CD14-positive monocyte (primary cell): ENCODE measurements at places on chromosomes 12 and 14.

DNA sequence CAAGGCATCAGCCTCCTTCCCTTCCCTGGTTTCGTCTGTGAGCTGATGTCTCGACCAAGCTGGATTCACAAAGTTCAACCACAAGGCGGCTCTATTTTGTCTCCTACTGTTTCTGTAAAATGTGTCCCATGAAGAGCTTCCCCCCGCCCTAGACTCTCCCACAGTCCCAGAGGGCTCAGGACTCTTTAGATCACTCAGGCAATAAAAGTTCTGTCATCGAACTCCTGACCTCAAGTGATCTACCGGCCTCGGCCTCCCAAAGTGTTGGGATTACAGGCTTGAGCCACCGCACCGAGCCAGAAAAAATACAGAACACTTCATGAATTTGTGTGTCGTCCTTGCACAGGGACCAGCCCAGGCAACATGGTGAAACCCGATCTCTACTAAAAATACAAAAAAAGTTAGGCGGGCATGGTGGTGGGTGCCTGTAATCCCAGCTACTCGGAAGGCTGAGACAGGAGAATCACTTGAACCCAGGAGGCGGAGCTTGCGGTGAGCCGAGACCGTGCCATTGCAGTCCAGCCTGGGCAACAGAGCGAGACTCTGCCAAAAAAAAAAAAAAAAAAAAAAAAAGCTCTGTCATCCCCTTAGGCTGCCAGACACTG is 149.4 kb downstream of the BCL11B start:
- no peak for DNase-seq

GRCh38 chr12:6782850-6783566 is 6.3 kb upstream of the CD4 start:
- DNase-seq = no peak

DNA sequence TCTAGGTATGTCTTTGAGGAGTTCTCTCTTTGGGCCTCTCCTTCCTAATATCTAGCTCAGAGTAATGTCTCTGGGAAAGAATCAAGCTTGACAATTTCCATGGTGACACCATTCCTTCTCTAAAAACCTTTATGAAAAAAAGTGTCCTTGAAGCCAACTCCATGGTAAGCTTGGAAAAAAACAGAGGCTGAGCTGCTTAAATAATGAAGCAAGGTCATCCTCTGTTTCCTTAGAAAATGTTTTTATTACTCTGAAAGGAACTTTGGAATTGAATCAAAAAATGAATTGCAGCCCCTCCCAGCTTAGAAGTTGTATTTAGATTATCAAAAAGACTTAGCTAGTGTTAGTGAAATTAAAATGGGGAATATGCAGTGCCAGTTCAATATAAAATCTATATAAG is 166.1 kb upstream of the KITLG start:
- DNase-seq = no peak

GRCh38 chr12:39010406-39010805 is 105.0 kb upstream of the CPNE8 start:
- no peak for DNase-seq

DNA sequence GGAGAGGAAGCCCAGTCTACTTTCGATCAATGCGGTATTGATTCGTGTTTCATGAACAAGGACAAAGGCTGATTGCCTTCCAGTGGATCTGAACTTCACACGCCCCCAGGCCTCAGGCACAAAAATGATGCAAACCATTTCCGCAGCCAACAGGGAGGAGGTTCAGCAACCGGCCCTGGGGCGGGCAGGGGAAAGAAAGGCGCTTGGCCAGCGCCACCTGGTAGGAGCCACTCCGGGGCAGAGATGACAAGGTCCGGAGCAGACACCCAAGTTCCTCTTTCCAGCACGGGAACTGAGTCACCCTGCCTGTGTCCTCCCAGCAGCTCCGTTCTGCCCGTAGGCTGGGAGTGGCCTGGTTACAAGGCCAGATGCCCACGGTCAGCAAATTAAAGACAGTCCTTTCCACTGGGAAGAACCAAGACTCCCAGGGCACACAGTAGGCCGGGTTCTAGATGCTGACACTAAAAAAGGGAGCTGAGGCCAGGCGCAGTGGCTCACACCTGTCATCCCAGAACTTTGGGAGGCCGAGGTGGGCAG is 136.3 kb downstream of the SCARB1 start:
- DNase-seq = peak; percentile 99

GRCh38 chr14:29217813-29218450 is 451.3 kb downstream of the FOXG1 start:
- DNase-seq = no peak

DNA sequence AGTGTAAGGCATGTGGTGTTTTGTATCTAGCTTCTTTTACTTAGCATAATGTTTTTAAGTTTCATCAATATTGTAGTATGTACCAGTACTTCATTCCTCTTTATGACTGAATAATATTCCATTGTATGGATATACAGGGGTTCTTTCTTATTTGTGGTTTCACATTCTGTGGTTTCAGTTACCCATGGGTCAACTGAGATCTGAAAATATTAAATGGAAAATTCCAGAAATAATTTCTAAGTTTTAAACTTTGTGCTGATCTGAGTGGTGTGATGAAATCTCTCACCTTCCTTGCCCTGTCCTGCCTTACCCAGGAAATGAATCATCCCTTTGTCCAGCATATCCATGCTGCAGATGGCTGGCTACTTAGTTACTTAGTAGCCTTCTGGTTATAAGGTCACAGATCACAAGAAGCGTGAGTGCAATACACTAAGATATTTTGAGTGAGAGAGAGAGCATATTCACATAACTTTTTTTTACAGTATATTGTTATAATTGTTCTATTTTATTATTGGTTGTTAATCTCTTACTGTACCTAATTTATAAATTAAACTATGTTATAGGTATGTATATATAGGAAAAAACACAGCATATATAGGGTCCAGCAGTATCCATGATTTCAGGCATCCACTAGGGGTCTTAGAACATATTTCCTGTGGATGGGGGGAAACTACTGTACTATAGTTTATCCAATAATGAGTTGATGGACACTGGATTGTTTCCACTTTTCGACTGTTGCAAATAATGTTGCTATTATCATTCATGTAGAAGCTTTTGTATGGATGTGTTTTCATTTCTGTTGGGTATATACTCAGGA is 59.6 kb upstream of the LRTM2 start:
- DNase-seq = peak; percentile 5

DNA sequence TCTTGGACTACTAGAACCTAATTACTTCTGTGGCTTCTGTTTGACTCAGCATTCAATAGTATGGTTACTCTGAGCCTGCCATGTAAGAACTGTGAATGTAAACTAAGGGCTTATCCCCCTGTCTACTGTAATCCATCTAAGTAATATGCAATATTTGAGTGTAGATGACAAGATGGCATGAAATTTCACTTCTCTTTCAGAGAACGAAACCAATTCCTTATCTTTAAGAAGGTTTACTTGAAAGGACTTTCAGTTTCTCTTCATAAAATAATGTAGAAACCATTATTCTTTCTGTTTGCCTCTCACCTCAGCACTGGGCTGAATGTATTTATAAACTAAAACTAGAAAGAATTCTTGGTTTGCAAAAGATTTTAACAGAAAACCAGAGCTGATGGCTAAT is 60.4 kb upstream of the ARID2 start:
- DNase-seq = peak; percentile 9

GRCh38 chr14:105495990-105496830 is 5.2 kb downstream of the TEDC1 start:
- DNase-seq = no peak

DNA sequence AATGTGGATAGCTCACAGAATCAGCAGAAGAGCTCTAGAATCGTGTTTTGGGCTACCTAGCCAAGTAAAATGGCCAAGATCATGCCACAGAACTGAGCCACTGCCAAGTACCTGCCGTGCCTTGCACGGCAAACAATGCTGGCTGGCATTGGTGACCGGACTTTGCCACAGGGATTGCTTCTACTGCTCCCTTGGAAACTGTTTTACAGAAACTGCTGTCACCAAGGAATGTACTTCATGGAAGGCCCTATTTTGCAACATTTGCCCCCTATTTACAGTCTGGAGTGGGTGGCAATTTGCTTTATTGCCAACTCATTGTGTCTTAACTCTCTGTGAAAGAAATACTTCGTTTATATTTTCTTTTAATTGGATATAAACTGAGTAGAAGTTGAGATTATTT is 49.0 kb downstream of the BORCS5 start:
- no peak for DNase-seq

GRCh38 chr12:19994968-19995367 is 373.4 kb upstream of the PDE3A start:
- DNase-seq = no peak

- no peak for DNase-seq
Measured at GRCh38 chr14:90547968-90548367, 151.1 kb downstream of the CALM1 start.

GRCh38 chr14:30484976-30485375 is 74.0 kb upstream of the G2E3 start:
- DNase-seq = no peak

GRCh38 chr14:29390081-29390832 is 537.4 kb downstream of the PRKD1 start:
- DNase-seq = no peak

- no peak for DNase-seq
Measured at GRCh38 chr14:30225176-30225575, 297.5 kb upstream of the PRKD1 start.

DNA sequence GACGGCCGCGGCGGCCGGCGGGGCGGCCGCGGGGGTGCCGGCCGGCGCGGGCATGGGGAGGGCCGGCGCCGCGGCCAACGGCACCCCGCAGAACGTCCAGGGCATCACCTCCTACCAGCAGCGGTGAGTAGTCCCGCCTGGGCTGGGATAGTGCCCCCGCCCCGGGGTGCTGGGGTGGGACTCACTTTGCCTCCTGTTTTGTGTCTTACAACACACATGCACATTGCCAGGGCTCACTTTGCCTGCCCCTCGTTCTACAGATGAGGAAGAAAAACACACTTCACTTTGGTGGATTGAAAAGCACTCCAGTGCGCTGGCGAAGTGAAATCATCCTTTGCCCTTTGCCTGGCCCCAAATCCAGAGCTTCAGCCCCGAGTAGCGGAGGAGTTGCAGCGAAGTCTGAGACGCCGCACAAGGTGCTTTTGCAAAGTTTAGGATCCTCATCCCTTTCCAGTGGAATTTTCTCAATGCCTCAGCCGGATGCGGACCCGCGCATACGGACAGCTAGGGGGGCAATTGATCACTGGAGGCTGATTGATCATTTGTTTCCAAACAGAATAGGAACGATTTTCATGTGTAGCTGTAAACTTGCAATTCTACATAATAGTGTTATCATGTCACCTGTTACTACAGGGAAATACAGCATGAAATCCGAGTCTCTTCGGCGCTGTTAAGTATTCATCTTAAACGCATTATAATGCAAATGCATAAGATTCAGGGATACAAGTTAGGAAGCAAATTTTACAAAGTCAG is 3.6 kb upstream of the NPAS3 start:
- DNase-seq = no peak

DNA sequence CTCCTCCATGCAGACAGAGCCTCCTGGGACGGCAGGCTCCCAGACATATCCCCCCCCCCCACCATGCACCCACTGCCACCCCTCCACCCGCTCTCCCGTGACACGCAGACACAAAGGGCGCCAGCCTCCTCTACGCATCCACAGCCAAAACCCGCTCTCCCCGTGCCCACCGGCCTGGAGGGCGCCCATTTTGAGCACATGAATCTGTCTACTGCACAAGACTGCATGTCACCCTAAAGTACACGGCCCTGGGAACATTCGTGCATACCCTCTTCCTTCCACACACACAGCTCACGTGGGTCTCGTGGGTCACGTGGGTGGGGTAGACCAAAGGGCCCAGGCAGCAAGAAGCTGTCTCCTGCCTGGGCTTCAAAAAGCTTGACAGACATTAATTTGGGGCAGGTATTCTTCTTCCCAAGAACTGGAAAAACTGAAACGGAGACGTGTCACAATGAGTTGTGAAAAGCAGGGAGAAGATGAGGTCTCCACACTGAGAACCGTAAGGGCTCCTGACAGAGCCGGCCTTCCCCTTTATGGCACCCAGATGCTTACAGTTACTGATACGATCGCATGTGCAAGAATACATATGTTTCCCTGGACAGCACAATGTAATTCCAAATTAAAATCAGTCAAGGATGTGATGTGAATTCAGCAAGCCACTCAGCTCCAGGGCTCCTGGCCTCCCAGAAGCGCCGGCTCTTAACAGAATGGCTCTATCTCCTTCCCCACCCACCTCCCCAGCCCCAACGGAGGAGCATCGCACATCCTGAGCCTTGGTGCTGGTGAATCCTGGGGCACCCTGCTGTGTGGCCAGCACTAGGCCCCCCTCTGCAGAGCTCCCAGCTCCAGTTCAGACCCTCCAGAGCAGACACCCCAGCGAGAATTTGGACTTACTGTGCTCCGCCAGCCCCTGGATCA is 1.9 kb downstream of the TGFB3 start:
- DNase-seq = no peak

DNA sequence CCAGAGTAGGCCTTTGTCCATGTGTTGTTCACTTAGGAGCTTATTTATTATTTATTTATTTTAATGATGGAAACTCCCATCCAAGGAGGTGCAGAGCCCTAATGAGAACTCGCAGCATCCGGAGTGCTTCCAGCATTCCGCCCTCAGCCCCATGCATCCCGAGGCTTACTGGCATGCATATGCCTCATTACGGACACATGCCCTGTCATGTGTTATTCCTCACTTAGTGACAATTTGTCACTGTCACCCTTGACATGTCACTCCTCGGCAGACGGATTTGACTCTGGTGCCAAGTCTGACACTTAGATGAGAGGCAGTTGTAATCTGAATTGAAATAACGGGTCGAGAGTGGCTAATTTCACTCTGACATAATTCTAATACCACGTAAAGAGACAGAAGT is 132.8 kb downstream of the VRK1 start:
- DNase-seq = no peak

DNA sequence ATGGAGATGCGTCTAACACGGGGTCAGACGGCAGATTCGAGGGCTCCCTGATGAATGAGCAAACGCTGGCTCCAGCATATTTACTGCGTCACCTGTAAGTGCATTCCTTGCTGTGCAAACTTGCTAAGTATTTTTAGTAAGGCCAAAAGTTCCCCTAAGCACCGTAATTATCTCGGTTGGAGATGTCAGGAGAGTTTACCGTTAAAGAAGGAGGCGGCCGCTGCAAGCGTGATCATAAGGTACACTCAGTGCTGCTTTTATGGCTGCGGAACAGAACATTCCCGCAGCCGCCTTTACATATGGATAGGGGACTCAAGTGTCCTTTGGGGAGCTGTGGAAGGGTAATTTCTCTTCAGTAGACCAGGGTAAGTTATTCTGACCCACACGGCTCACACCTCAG is 175.6 kb downstream of the GLT1D1 start:
- no peak for DNase-seq

DNA sequence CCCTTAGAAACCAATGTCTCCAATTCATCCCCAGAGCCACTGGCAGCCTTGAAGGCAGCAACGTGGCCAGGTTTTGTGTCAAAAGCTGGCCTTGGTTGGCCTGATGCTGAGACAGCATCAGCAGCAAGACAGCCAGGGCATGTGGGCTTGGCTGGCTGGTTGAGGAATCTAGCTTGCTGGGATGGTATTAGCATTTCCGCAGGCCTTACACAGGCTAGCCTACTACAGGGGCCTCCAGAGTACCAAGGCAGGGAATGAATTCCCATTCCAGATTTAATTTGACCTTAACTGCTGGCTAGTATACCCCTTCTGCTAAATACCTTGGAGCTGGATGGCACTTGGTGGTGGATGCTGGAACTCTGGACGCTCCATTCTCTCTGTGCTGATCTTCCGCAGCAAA is 15.8 kb downstream of the NGDN start:
- no peak for DNase-seq

GRCh38 chr12:73769337-73769736 is 768.3 kb upstream of the ATXN7L3B start:
- no peak for DNase-seq
